ENCODE measurements at places on chromosomes 7 and 10. TPM values are rescaled to one million over a fixed set of nuclear protein-coding genes. Genes with fewer than 3 reads are reported as not detected.

Gene PLAC9
- not detected for total RNA-seq

- H3K36me3 ChIP-seq, result peaks cover 51% of the 10 kb centered on the region
- H3K27ac ChIP-seq, result no peak overlapping the region
- H3K4me3 ChIP-seq, result no peak overlapping the region
- peaks cover 29% of the 10 kb centered on the region for H3K4me1 ChIP-seq
Observed at GRCh38 chr10:69104994-69105790, 17.3 kb downstream of the SRGN start.

DNA sequence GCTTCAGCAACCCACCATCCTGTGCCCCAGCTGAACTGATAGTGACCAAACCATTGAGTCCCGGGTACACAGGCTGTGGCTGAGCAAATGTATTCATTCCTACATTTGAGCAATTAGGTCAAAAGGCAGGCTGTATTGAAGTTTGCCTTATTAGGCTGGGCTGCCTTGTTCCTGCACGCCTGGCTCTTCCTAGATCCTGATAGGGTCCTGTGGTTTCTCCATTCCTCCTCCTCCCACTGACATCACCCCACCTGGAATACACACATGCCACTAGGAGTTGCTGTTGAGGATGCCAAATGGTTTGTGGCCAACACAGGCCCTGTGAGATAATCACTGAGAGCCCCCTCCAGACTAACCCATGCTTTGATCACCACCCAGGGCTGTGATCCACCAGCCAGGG is 66.4 kb upstream of the FGFR2 start:
- H3K27ac ChIP-seq, result no peak overlapping the region
- no peaks in the 10 kb centered on the region for H3K36me3 ChIP-seq
- H3K4me3 ChIP-seq, result no peak overlapping the region
- H3K4me1 ChIP-seq, result no peaks in the 10 kb centered on the region

DNA sequence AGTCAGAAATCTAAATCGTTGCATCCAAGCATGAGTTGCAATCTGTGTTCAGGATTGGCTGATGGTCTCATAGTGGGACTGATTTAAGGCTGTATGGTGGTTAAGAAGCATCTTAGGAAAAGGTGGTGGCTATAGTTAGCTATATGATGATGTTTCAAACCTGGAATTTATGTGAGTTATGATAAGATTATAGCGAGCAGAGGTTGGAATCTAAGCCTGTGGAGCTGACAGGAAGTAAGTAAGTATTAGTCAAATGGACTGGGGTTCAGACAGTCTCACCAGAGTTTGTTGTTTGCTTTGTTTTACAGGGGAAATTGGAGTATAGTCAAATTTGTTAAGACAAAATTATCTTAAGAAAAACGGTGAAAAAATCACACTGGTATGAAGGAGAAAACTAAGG is 56.7 kb downstream of the ANKRD7 start:
- peaks cover 48% of the 10 kb centered on the region for H3K27me3 ChIP-seq
- no peak for DNase-seq
- H3K4me1 ChIP-seq, result no peaks in the 10 kb centered on the region
- no peak overlapping the region for H3K27ac ChIP-seq
- no peak overlapping the region for H3K4me3 ChIP-seq
- H3K36me3 ChIP-seq, result peaks cover 3% of the 10 kb centered on the region

Gene GIMAP5
- 84.3 TPM for total RNA-seq

- H3K36me3 ChIP-seq, result no peaks in the 10 kb centered on the region
- no peak overlapping the region for H3K4me3 ChIP-seq
- peaks cover 2% of the 10 kb centered on the region for H3K27me3 ChIP-seq
Observed at GRCh38 chr10:97590748-97591495, 1.4 kb downstream of the C10orf62 start.

DNA sequence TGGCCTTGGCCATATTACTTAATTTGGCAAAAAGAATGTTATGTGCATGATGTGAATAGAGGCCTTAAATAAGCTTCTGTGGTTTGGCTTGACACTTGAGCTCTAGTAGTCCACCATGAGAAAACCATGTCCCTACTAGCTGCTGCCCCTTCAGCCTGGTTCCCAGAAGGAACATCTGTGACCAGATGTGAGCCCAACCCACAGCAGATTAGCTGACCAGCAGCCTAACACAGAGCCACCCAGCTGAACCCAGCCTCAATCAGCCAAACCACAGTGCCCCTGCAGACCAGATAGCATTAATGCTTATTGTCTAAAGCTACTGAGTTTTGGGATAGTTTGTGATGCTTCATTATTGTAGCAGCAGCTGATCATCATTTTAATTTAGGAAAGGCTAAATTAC is 16.6 kb downstream of the JAZF1 start:
- no peak overlapping the region for H3K4me3 ChIP-seq
- peaks cover 21% of the 10 kb centered on the region for H3K27me3 ChIP-seq
- no peaks in the 10 kb centered on the region for H3K4me1 ChIP-seq
- DNase-seq, result no peak
- no peaks in the 10 kb centered on the region for H3K36me3 ChIP-seq
- no peak overlapping the region for H3K27ac ChIP-seq

GRCh38 chr7:81488210-81488609 is 281.6 kb downstream of the HGF start:
- DNase-seq, result no peak
- no peak overlapping the region for H3K4me3 ChIP-seq

Gene SLC13A4
- not detected for total RNA-seq

Gene TRDMT1
- 12.7 TPM for total RNA-seq

DNA sequence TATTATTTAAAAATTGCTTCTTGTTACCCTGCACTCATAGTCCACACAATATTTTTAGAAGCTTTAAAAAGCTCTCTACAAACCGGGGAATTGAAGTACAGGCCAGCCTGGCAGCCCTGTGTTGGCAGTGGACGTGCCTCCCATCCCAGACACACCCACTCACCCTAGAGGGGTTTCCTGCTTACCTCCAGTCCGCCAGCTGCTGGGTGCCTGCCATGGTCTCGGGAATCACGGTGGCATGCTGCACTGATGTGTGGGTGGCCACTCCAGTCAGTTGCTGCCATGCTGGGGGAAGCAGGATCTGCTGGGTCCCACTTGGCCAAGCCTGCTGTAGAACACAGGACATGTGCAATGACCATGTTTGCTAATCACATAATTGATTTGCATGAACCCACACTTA is 80.4 kb downstream of the CLEC2L start:
- H3K27ac ChIP-seq, result no peak overlapping the region
- DNase-seq, result no peak
- H3K27me3 ChIP-seq, result no peaks in the 10 kb centered on the region
- H3K4me1 ChIP-seq, result no peaks in the 10 kb centered on the region
- no peak overlapping the region for H3K4me3 ChIP-seq
